Stimulated activated naive CD4-positive, alpha-beta T cell treated with Interleukin-2 at 50 U/mL for 16 hours (primary cell): ENCODE measurements at places on chromosomes 3 and 15.

DNA sequence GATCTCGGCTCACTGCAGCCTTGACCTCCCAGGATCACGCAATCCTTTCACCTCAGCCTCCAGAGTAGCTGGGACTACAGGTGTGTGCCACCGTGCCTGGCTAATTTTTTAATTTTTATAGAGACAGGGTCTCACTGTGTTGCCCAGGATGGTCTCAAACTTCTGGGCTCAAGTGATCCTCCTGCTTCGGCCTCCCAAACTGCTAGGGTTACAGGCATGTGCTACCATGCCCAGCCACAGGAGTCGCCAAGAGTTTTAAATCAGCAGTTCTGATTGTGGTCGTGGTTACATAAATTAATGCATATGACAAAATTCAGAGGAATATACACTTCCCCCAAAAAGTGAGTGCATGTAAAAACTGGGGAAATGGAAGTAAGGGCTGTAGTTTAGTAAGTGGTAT lies 32.9 kb downstream of the MEGF11 start:
- DNase-seq = no peak

DNA sequence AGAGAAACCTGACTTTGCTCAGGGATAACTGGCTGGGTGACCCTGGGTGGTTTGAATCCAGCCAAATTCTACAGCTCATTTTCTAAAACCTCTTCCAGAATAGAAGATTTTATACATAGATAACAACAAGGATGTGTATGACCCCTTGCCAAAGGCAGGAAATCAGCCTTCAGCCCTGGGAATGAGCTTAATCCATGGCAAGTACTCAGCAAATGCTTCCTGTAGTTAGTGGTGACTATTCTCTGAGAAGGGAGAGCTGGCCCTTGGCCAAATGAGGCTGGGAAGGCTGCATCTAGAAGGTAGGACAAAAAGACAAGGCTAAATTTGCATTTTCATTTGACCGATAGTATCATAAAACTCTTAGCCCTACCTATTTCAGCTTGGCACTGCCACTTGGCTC lies 4.6 kb upstream of the HACD3 start:
- DNase-seq = no peak

GRCh38 chr3:159816512-159816911 lies 172.1 kb upstream of the IL12A start:
- DNase-seq = no peak

GRCh38 chr3:69880069-69880640 lies 119.4 kb upstream of the SAMMSON start:
- DNase-seq = no peak
